ENCODE measurements at places on chromosomes 3 and 15. TPM values are rescaled to one million over a fixed set of nuclear protein-coding genes. Genes with fewer than 3 reads are reported as not detected.

The LPCAT4 gene
- 36.8 TPM for total RNA-seq

The ANKRD34C gene
- total RNA-seq = not detected

The SAMD7 gene
- total RNA-seq = not detected

The TRH gene
- total RNA-seq = not detected

The ATP10A gene
- total RNA-seq = 0.97 TPM
